ENCODE measurements at places on chromosomes 7 and 10.

GRCh38 chr7:70334871-70335270 lies 736.6 kb downstream of the AUTS2 start:
- DNase-seq: no peak

DNA sequence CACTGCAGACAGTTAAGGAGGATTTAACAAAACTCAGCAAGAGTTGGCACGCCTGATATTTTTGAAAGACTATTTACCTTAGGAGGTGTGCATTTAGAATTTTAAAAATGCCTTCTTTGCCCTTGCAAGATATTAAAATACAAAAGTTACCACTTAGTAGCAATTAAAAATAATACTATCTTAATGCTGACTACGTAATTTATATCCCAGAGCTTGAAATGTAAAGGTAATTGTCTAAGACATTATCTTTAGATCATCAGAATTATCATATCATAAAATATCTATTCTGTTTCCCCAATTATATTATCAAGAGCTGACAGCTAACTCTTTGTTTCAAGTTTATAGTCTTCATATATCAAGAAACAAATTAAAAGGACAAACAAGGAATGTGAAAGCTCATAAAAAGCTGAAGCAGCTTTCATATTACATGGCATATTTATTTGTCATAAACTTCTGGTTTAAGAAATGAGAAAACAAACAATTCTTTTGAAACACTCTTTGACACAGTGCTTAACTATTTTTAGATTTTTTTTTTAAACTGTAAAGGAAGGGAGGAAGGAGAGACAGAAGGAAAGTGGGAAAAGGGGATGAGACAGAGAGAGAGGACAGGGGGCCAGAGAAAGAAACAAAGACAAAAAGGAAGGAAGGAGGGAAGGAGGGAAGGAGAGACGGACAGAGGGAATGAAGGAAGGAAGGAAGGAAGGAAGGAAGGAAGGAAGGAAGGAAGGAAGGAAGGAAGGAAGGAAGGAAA lies 73.5 kb downstream of the RTKN2 start:
- DNase-seq: no peak

GRCh38 chr10:65710306-65710705 lies 1215.5 kb upstream of the LRRTM3 start:
- DNase-seq: no peak

DNA sequence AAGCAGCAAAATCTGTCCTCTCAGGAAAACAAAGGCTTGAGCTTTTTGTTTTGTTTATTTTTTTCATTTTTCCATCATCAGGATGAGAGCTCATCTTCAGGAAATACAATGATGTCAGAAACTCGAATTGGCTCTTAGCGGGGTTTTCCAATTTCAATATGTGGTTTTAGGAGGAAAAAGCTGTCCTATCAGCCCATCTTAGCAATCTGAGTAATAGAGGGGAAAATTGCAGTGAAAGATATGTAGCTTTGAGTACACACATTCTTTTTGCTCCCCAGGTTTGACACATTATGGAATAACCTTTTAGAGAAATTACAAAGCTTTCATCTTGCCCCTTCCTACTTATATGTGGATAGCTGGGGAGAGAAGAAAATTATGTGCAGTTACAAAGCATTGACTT lies 113.6 kb upstream of the MYO3A start:
- DNase-seq: no peak

GRCh38 chr7:26639695-26640094 lies 224.7 kb downstream of the SKAP2 start:
- DNase-seq: no peak

- DNase-seq: no peak
Observed at GRCh38 chr10:60480865-60481563, 91.3 kb upstream of the ANK3 start.

- DNase-seq: no peak
Observed at GRCh38 chr7:123573341-123573740, 15.7 kb upstream of the NDUFA5 start.

- no peak for DNase-seq
Observed at GRCh38 chr10:25177754-25178135, 2.9 kb downstream of the GPR158 start.

DNA sequence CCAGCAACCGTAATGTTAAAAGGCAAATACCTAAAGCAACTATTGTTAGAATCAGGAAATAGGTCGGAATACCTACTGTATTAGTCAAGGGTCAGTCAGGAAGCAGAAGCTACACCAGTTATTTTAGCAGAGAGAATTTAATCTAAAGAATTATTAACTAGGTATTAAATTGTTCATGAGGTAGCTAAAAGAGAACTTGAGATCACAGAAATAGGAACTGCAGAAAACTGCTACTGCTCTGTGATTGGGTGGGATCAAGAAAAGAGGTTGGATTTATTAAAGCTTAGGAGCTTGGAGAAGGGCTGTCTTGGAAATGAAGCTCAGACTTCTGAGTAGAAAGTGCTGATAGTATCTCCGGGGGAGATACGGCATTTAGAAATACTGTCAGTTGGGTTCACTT lies 20.0 kb upstream of the ZNF438 start:
- no peak for DNase-seq

DNA sequence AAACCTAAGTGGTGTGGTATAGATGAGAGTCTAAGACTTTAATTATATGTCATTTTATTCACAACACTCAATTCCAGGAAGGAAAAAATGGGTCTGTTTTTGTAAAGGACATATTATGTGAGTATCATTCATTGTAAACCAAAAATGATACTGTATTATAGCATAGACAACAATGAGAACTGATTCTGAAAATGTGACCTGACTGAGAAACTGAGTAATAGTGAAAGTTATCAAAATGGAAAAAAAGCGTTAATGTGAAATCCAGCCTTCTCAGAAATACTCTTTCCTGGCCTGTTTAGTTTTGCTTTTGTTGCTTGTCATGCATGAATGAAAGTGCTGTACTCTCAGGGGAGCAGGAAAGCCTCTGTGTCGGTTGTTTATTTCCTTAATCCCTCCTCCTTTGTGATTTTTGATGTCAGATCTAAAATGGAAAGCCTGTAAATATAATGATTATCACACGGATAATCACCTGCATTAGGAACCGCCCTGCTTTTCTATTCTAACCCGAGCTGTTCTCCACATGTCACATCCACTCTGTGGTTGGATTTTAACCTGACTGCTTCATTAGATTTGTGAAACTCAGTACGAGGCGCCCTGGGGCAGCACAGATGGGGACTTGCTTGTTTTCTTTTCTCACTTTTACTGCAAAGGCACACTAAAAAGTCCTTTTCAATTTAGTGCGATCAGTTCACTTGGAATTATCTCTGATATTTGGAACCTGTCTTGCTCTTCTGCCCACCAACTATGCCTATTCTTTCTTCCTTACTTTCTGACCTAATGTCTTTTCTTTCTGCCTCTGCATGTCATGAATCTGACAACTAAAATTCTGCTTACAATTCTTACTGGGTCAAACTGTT lies 240.9 kb upstream of the KAT6B start:
- no peak for DNase-seq

GRCh38 chr7:130841416-130841815 lies 107.4 kb upstream of the KLF14 start:
- no peak for DNase-seq

- DNase-seq: no peak
Observed at GRCh38 chr10:121509112-121509511, 89.1 kb downstream of the FGFR2 start.

- DNase-seq: no peak
Observed at GRCh38 chr7:122082670-122083069, 61.4 kb downstream of the AASS start.

- DNase-seq: no peak
Observed at GRCh38 chr7:136925556-136925955, 57.1 kb downstream of the CHRM2 start.

DNA sequence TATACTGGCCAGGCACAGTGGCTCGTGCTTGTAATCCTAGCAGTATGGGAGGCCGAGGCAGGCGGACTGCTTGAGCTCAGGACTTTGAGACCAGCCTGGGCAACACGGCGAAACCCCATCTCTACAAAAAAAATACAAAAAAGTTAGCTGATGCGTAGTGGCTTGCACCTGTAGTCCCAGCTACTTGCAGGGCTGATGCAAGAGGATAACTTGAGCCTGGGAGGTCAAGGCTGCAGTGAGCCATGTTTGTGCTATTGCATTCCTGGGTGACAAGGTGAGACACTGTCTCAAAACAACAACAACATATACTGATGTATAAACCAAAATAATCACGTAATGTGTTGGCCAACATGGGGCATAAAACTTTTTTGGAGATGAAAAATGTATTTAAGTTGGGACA lies 6.4 kb upstream of the NPM3 start:
- DNase-seq: no peak

DNA sequence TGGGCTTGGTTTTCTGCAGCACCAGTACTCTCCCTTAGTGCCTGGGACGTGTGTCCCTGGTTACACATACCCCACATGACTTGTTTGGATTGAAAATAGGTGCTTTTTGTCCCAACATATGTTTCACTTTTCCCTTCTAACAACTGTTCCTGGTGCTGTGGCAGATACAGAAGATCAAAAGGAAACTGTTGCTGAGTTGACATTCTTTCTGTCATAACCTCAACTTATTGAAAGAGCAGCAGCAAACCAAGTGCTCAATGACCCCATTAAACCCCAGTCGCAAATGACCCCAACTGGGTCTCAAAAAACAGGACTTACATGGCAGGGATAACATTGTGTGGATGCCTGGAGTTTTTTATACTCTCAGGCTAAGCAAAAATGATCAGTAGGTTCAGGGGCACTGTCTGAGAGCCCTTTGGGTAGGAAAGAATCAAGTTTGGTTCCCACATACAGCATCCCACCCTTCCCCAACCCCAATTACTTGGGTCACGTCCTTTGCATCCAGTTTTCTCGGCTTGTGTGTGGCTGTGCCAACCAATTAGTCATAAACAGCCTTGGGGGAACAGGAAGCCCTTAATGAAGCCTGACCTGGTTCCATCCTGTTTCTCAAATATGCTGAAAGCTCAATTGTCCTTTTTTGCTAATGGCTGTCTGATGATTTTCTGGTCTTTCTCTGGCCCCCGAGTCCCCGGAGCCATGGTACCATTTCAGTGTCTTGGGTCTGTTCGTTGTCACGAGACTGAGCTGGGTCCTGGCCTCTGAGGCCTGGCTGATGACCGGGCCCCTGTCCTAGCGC lies 4.9 kb downstream of the HKDC1 start:
- no peak for DNase-seq

GRCh38 chr10:117555017-117555416 lies 12.5 kb downstream of the EMX2 start:
- no peak for DNase-seq

GRCh38 chr10:71845410-71846405 lies 5.3 kb downstream of the PSAP start:
- no peak for DNase-seq

Data from esophagus squamous epithelium (tissue), 5 donors.